ENCODE measurements at places on chromosomes 5 and 9.

GRCh38 chr9:114695948-114696347 is 14.0 kb upstream of the TEX48 start:
- DNase-seq: no peak

DNA sequence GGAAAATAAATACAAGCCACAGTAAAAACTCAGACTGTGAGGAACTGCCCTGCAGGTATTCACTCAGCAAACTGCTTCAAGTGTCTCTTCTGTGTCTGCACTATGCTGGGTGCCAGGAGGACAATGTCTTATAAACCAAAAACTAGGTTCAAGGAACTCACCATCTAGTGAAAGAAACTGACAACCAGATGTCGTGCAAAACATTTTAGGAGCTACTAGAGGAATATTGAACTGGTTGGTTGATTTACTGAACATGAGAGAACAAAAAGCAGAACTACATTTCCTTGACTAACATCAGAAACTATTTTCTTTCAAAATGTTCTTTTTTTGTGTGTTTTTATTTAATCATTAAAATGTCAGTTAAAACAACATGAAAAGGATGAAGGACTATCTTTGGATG is 35.2 kb downstream of the ZNF366 start:
- no peak for DNase-seq

DNA sequence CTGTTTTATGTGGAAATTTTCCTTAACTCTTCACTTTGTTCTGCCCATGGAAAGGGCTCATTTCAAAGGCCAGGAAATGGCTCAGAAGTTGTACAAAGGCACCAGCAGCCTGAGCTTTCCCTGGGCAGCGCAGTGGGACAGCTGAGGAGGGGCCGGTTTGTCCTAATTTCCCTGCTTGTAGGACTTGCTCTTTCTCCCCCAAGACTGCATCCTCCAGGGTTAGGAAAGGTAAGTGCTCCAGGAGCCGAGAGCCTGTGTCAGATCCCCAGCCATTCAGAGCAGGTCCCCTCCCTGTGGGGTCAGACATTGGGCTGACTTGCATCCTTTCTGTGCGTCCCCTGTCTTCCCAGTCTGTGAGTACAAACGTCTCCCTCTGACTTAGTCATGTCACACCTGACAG is 43.5 kb downstream of the AGXT2 start:
- no peak for DNase-seq

DNA sequence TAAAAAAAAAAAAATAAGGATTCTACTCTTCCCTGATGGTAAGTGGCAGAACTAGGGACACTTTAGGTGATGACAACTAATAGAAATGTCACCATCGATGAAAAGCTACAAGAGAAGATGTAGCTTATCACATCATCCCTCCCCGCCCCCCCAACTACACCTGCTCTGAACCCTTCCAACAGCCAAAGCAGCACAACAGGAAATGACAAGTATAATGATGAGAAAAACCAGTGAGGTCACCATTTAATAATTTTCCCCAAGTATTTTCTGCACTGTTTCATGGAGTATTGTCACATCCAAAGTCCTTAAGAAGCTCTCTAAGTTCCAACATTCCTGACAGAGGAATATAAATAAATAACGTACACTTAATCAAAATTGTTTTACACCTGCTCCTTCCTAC is 221.4 kb downstream of the EFNA5 start:
- no peak for DNase-seq

Measured in Ammon's horn (tissue), 1 donor.